Activated CD4-positive, alpha-beta T cell treated with anti-CD3 and anti-CD28 coated beads, Interleukin-2, amount 10 ng/mL, durations not matched to agents 24 days and 14 days (primary cell): ENCODE measurements at places on chromosomes 7 and 10. TPM values are rescaled to one million over a fixed set of nuclear protein-coding genes. Genes with fewer than 3 reads are reported as not detected.

Gene LANCL2
- 10.9 and 12.2 TPM in 2 replicates for total RNA-seq

DNA sequence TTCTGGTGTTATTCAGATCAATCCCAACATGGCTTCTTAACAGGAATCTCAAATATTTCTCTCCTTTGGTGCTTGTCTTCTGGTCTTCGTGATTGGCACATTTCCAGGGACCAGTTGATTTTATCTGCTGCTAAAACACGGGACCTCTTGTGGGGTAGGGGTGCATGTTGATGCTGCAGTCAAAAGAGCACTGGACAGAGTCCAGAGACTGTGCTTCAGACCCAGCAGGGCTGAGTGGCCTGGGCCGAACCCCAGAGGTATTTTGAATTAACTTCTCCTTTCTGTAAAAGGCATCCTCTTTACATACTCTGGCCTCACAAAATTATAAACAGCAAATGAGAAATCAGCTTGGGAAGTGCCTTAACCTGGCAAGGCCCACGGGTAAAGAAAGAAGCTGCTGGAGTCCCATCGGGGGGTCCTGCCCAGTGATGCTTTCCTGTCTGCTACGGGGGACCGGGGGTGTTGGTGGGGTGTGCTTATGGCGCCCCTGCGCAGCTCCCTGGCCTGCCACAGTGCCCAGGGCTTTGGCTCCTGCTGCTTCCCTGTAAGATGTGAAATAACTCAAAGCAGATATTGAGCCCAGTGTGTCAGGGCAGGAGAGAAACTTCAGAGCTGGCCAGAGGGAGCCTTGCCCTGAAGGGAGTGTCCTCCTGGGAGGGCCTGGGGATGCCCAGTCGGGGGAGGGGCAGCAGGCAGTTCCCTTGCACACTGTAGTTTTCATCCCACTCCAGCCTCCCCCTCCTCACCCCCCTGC is 230.5 kb downstream of the TCF7L2 start:
- no peak for DNase-seq

GRCh38 chr10:5869156-5869555 is 20.5 kb downstream of the ANKRD16 start:
- no peak for DNase-seq

Gene PLCE1
- not detected in 2 replicates for total RNA-seq

DNA sequence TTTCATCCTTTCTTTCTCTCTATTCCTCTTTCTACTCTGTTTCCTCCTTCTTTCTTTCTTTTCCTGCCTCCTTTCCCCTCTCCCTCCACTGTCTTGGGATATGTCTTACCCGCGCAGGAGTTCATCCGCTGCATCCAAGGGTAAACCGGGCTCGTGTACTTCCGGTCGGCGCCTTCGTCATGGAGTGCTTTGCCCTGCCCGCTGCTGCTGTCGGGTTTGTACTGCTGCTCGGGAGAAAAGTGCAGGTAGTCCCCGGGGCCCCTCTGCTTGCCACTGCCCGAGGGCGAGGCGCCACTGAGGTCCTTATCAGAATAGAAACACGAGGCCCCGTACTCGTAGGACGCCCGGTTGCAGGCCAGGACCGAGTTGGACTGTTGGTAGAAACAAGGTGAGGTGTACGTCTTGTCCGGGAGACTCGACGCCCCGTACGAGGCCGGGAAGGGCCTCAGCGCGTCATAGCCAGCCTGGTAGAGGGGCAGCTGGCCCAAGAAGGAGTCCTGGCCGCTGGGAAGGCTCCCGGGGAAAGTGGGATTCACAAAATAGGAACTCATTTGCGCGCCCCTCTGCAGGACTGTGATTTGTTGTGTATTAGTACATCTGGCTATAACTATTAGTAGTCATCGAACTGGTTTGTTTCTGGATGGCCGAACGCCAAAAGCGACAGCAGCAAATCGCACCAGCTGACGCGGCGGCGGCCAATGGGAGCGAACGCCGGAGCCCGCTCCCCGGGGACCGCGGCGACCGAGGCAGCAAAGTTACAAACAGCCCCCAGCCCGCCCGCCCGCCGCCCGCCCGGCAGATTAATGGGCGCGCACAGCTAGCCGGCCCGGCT is at the start of gene HOXA6:
HOXA6 (minus strand) TSS at position 576 of the 832 bp plus-strand sequence; CDS start at position 551, 25 bp downstream.
- no peak for DNase-seq

- DNase-seq: no peak
Observed at GRCh38 chr7:40584667-40585433, 450.0 kb downstream of the SUGCT start.

DNA sequence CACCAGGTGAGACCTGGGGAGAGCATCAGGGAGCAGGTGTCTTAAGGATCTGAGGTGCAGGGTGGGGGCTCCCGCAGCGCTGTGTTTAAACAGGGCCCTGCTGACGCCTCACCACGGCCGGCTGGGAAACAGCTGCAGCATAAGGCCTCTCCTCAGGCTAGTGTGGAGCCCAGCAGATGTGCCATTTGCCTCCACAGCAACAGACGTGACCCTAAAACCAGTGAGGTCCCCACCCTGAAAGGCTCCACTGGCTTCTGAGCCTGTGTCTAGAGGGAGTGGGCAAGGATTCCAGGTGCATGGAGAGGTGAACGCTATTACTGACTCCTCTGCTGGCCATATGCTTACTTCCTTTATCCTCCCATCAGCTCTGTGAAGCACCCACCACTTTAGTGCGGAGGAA is 47.8 kb downstream of the SYPL1 start:
- DNase-seq: no peak

DNA sequence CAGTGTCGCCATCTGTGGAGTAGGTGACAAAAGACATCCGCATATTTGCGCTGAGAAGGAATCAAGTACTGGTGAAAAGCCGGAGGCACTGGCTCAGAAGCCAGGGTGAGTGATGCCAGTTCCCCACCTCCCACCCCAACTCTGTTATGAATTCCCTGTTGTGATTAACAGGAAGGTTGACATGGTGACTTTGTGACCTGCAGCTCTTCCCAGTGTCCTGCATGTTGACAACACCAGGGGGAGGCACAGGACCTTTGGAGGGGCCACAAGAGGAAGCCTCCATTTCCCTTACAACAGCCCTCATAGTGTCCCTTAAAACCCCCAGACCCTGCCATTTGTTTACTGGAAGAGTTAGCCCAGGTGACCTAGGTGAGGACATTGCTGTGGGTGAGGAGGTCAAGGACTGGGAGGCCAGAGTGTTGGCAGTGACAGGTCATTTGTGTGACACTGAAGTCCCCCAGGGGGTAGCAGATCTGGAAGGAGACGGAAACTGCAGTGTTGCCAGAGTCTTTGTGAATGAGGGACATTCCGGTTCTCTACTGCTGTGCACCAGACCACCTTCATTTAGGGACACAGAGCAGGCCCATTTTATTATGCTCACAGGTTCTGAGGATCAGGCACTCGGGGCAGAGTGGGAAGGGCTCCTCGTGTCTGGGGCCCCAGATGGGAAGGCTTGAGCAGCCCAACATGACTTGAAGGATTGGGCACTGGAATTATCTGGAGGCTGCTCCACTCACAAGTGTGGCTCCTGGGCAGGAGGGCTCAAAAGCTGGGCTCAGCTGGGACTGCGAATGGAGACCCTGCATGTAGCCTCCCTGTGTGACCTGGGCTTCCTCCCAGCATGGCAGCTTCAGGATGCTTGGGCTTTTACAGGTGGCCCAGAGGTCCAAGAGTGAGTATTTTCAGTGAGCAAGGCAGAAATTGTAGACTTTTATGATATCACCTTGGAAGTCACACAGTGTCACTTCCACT is 13.0 kb upstream of the ANTXRL start:
- DNase-seq: no peak

- no peak for DNase-seq
Observed at GRCh38 chr10:108452533-108452932, 1288.0 kb upstream of the SORCS1 start.

DNA sequence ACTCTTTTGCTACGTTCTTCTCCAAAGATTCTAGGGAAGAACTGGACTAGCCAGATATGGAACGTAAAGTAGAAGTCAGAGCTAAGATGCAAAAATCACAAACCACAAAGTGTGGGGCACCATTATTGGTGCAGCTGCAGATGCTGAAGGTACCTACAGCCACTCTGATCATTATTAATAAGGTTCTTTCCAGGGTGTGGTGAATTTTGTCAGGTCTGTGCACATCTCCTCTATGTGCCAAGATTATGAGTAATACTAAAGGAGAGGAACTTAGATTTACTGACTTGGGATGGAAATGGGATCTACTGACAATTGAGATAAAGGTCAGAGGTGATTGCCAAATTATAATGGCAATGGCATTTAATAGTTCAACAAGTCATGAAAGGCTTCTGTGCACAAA is 148.2 kb downstream of the RAPGEF5 start:
- DNase-seq: no peak

DNA sequence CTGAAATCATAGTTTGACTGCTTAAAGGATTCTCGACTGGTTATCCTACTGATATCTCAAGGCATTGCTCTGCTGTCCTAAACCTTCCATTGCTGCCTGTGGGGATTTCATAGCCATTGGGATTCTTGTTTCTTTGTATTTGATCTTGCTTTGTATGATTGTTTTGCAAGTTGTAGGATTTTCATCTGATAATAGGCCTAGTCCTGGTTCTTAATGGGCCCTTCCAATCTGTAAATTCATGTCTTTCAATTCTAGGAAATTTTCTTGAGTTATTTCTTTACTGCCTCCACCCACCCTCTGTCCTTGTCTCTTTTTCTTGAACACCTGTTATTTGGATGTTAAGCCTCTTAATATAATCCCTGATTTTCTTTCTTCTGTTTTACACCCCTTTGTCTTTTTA is 72.2 kb downstream of the LANCL2 start:
- no peak for DNase-seq

DNA sequence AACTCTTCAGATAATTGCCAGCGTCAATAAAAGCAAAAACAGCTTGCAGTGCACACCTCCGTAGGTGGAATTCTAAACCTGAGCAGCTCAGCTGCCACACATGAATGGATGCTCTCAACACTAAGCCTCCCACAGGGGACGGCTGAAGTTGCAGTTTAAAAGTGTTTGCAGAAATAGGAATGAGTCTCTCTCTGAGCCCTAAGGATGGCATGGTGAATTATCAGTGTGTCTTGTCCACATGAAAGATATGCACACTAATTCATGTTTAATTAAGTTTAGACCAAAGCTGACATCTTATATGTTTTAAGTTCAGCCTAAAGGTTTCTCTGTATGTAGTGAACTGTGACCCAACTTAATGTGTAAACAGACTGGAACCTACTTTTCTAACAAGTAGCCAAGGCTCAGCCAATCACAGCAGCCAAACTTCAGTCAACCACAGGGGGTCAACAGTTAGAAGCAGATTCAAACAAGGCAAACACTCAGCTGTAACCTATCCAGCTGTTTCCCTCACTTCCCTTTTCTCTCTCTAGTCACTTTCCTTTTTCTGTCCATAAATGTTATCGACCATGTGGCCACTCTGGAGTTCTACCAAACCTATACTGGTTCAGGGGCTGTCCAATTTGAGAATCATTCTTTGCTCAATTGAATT is 38.1 kb downstream of the CTTNBP2 start:
- DNase-seq: peak; percentile 45

- DNase-seq: peak; percentile 40
Observed at GRCh38 chr10:27620430-27621397, 116.6 kb downstream of the RAB18 start.

GRCh38 chr7:33258491-33258951 is 129.2 kb downstream of the BBS9 start:
- no peak for DNase-seq

- no peak for DNase-seq
Observed at GRCh38 chr10:131180086-131180485, 131.4 kb downstream of the TCERG1L start.

Gene C1QL3
- total RNA-seq: 0.21 TPM in 1 of 2 replicates, not detected in the other

GRCh38 chr10:23150091-23150490 is 42.0 kb upstream of the PTF1A start:
- no peak for DNase-seq

- no peak for DNase-seq
Observed at GRCh38 chr7:1252540-1253090, 19.9 kb downstream of the UNCX start.

- DNase-seq: no peak
Observed at GRCh38 chr10:117518246-117518645, 24.3 kb upstream of the EMX2 start.

DNA sequence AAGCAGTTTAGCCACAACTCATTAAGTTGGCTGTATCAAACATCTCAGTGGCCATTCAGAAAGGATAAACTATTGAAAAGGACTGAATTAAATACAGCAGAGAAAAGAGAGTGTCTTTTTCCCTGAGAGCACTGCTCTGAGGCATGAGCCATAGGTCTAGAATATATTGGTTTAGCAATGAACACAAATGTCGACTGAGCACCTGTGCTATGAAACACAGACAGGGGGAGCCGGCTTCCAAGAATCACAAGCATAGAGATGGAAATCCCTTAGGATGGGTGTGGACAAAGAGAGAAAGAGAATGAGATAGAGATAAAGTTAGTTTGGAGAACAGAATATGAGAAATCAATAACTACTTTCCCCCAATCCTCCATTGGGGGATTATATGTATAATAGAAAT is 54.8 kb downstream of the DGKI start:
- no peak for DNase-seq

GRCh38 chr7:158694650-158695049 is 10.0 kb downstream of the NCAPG2 start:
- DNase-seq: no peak

Gene ALKBH4
- 9.9 and 10.9 TPM in 2 replicates for total RNA-seq

Gene RSU1
- 44.5 and 47.4 TPM in 2 replicates for total RNA-seq

Gene PLXNA4
- total RNA-seq: 0.54 and 0.70 TPM in 2 replicates

Gene PARG
- 35.1 and 39.2 TPM in 2 replicates for total RNA-seq

DNA sequence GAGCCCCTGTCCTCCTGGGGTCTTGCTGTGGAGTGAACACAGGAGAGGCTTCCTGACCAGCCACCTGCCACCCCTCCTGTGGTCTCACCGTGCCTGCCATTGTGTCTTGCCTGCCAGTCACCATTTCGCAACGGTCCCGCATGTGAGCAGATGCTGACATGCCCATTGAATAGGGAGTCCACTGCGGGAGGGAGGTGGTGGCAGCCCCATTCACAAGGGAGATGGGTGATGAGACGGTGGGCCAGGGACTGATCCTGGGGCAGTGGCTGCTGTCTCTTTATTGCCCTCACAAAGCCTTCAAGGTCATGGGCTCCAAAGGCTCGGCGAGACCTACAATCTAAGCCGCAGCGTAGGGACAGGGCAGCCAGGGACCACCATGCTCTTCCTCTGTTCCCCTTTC is 76.0 kb upstream of the NPTX2 start:
- no peak for DNase-seq

- peak; percentile 67 for DNase-seq
Observed at GRCh38 chr7:36312064-36312914, 77.4 kb upstream of the ANLN start.

Gene HOXA7
- total RNA-seq: not detected in 2 replicates

- no peak for DNase-seq
Observed at GRCh38 chr7:22146961-22147512, 201.3 kb upstream of the CDCA7L start.

Gene ZMIZ2
- 130 and 133 TPM in 2 replicates for total RNA-seq

GRCh38 chr7:99404235-99404976 is 4.0 kb downstream of the PDAP1 start:
- DNase-seq: no peak

DNA sequence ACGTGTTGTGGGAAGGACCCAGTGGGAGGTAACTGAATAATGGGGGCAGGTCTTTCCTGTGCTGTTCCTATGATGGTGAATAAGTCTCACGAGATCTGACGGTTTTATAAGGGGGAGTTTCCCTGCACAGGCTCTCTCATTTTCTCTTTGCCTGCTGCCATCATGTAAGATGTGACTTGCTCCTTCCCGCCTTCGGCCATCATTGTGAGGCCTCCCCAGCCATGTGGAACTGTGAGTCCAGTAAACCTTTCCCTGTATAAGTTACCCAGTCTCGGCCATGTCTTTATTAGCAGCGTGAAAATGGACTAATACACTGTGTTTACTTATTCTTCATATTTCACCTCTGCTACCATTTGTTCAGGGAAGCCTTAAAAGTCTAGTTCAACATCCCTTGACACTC is 2.2 kb upstream of the DNAAF5 start:
- no peak for DNase-seq

Gene RNF32
- 2.3 and 2.4 TPM in 2 replicates for total RNA-seq

Gene IFIT3
- 0.83 and 1.0 TPM in 2 replicates for total RNA-seq

- DNase-seq: no peak
Observed at GRCh38 chr10:28722065-28722803, 44.9 kb downstream of the BAMBI start.
